Smooth muscle cell of the umbilical artery (primary cell): ENCODE measurements at places on chromosomes 16 and 17. TPM values are rescaled to one million over a fixed set of nuclear protein-coding genes. Genes with fewer than 3 reads are reported as not detected.

RUNDC1 gene
- 10.4 and 13.3 TPM in 2 replicates for total RNA-seq

FASN gene
- total RNA-seq, result 104 and 307 TPM in 2 replicates

NECAB2 gene
- 0.37 TPM in 1 of 2 replicates, not detected in the other for total RNA-seq

HOXB8 gene
- under 0.01 and 0.97 TPM in 2 replicates for total RNA-seq

FA2H gene
- not detected in 2 replicates for total RNA-seq

NOD2 gene
- under 0.01 TPM in 1 of 2 replicates, not detected in the other for total RNA-seq

ZNF205 gene
- 12.2 and 14.9 TPM in 2 replicates for total RNA-seq

SSTR5 gene
- total RNA-seq, result not detected in 2 replicates

CENPN gene
- total RNA-seq, result 13.1 and 36.1 TPM in 2 replicates

MYH2 gene
- under 0.01 and 0.97 TPM in 2 replicates for total RNA-seq

KCTD19 gene
- not detected in 2 replicates for total RNA-seq

CIBAR2 gene
- total RNA-seq, result not detected in 2 replicates

LRRC37A3 gene
- total RNA-seq, result 3.6 and 5.7 TPM in 2 replicates

RNF166 gene
- total RNA-seq, result 9.7 and 10.1 TPM in 2 replicates

TBC1D26 gene
- under 0.01 and 0.18 TPM in 2 replicates for total RNA-seq

KRT20 gene
- total RNA-seq, result not detected in 2 replicates

GPR179 gene
- under 0.01 and 0.14 TPM in 2 replicates for total RNA-seq

HAS3 gene
- 3.9 and 10.1 TPM in 2 replicates for total RNA-seq

JUP gene
- total RNA-seq, result 12.8 and 32.9 TPM in 2 replicates

C1QTNF8 gene
- total RNA-seq, result not detected in 2 replicates

PHOSPHO1 gene
- 0.30 TPM in 1 of 2 replicates, not detected in the other for total RNA-seq

TOM1L1 gene
- 22.0 and 33.7 TPM in 2 replicates for total RNA-seq

MFSD6L gene
- not detected in 2 replicates for total RNA-seq

GNG13 gene
- total RNA-seq, result not detected in 2 replicates

TEX19 gene
- not detected in 2 replicates for total RNA-seq

ITGA2B gene
- total RNA-seq, result under 0.01 and 0.14 TPM in 2 replicates
